ENCODE measurements at places on chromosomes 2 and 18. TPM values are rescaled to one million over a fixed set of nuclear protein-coding genes. Genes with fewer than 3 reads are reported as not detected.

Gene CSRNP3
- 3.7 TPM for polyA plus RNA-seq

Gene FNDC4
- 5.8 TPM for polyA plus RNA-seq

Gene CRYBA2
- polyA plus RNA-seq = 5.4 TPM

Gene ERMN
- not detected for polyA plus RNA-seq

Gene SOX11
- polyA plus RNA-seq = 1.6 TPM

Gene WNT6
- not detected for polyA plus RNA-seq

Gene ASTL
- not detected for polyA plus RNA-seq

Gene EPAS1
- 22.7 TPM for polyA plus RNA-seq

Gene PSTPIP2
- 13.3 TPM for polyA plus RNA-seq

DNA sequence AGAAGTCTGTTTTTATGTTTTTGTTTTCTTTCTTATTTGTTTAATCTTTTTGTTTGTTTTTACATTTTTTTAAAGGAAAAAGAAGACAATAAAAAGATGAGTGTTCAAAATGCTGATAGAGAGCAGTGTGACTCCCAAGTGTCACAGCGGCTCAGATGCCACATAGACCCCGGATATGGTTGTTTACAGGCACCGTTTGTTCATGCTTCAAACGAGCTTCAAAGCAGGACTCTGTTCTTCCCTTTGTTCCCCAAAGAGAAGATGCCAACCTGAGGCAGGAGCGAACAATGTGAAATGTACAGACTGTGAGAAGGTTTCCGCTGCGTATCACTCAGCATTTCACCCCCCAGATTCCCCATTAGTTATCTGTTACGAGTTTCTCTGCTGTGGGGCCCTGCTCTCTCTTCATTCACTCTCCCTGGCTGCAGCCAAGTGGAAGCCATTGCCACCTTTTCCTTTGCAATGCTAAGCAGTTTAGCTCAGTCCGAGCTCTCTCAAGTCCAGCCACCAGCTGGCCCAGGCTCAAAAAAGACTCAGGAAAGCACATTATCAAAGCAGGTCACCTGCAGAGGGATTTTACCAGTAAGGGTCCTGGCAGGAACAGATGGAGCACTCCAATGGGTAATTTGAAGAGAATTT lies 36.4 kb upstream of the PHLPP1 start:
- no peaks in the 10 kb centered on the region for H3K4me1 ChIP-seq
- no peaks in the 10 kb centered on the region for H3K36me3 ChIP-seq
- H3K27ac ChIP-seq = no peak overlapping the region
- H3K27me3 ChIP-seq = no peaks in the 10 kb centered on the region
- no peak for DNase-seq

GRCh38 chr2:54549917-54550518 lies 93.9 kb downstream of the SPTBN1 start:
- H3K36me3 ChIP-seq = no peaks in the 10 kb centered on the region
- H3K4me1 ChIP-seq = peaks cover 21% of the 10 kb centered on the region
- H3K4me3 ChIP-seq = no peak overlapping the region
- H3K27ac ChIP-seq = peak overlapping the region; percentile 58
- peak; percentile 91 for DNase-seq
- no peaks in the 10 kb centered on the region for H3K27me3 ChIP-seq

- no peak overlapping the region for H3K4me3 ChIP-seq
- no peak for DNase-seq
- no peaks in the 10 kb centered on the region for H3K27me3 ChIP-seq
- H3K27ac ChIP-seq = no peak overlapping the region
These were observed 29.4 kb downstream of the KANSL3 start for GRCh38 chr2:96608469-96609455.

- no peaks in the 10 kb centered on the region for H3K27me3 ChIP-seq
- no peaks in the 10 kb centered on the region for H3K4me1 ChIP-seq
- no peak overlapping the region for H3K27ac ChIP-seq
- no peak for DNase-seq
These were observed 88.8 kb downstream of the EPAS1 start for GRCh38 chr2:46385786-46386577.

GRCh38 chr2:232318169-232318855 lies 60.2 kb upstream of the ALPP start:
- no peaks in the 10 kb centered on the region for H3K27me3 ChIP-seq
- H3K4me1 ChIP-seq = peaks cover 10% of the 10 kb centered on the region
- no peak overlapping the region for H3K27ac ChIP-seq
- no peak overlapping the region for H3K4me3 ChIP-seq

- no peaks in the 10 kb centered on the region for H3K27me3 ChIP-seq
- H3K4me3 ChIP-seq = no peak overlapping the region
- no peak overlapping the region for H3K27ac ChIP-seq
- H3K36me3 ChIP-seq = no peaks in the 10 kb centered on the region
- H3K4me1 ChIP-seq = no peaks in the 10 kb centered on the region
These were observed 415.8 kb upstream of the ZEB2 start for GRCh38 chr2:144935736-144936135.

DNA sequence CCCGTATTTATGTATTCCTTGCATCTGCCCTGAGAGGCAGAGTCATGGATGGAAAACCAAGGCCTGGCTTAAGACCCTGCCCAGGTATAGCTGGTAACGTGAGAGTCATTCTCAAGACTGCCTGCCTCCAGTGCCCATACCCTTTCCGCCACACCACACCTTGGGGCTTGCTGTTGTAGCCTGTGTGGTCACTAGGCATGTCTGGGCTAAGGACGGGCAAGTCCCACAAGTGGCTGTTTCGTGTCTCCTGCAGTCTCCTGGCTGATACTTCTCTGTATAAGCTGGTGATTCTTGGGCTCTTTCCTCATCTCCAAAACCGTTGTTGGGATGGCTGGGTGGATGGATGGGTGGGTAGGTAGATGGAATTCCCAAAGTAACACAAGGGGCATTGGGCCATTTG lies 269.8 kb downstream of the KLHL29 start:
- no peak overlapping the region for H3K4me3 ChIP-seq
- no peaks in the 10 kb centered on the region for H3K36me3 ChIP-seq
- peaks cover 5% of the 10 kb centered on the region for H3K4me1 ChIP-seq
- DNase-seq = no peak

GRCh38 chr18:76882146-76882545 lies 59.8 kb downstream of the ZNF236 start:
- H3K27me3 ChIP-seq = no peaks in the 10 kb centered on the region
- peaks cover 5% of the 10 kb centered on the region for H3K36me3 ChIP-seq
- no peak for DNase-seq
- no peaks in the 10 kb centered on the region for H3K4me1 ChIP-seq

GRCh38 chr2:31203916-31204315 lies 13.4 kb downstream of the CAPN14 start:
- H3K27me3 ChIP-seq = peaks cover 2% of the 10 kb centered on the region
- no peaks in the 10 kb centered on the region for H3K36me3 ChIP-seq
- DNase-seq = no peak
- H3K4me1 ChIP-seq = no peaks in the 10 kb centered on the region

DNA sequence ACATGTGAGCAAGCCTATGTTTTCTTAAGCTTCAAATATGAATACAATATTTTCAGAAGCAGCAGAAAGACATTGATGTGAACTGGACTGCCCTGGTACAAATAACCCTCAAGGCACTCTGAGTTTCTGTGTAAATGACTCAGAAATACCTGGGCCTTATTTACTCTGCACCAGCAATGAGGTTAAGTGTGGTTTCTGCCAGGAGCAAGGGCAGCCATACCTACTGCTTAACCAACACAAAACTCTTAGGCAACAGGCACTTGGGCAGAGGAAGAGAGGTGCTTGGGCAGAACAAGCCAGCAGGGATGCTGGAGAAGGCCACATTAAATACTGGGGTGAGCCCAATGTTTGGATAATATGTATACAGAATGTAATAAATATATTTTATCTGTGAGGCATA lies 29.4 kb upstream of the ARL5A start:
- H3K27ac ChIP-seq = no peak overlapping the region
- no peaks in the 10 kb centered on the region for H3K27me3 ChIP-seq
- no peaks in the 10 kb centered on the region for H3K4me1 ChIP-seq
- no peak for DNase-seq
- H3K4me3 ChIP-seq = no peak overlapping the region

GRCh38 chr2:120798567-120799247 lies 63.0 kb downstream of the GLI2 start:
- DNase-seq = no peak
- peaks cover 9% of the 10 kb centered on the region for H3K27me3 ChIP-seq
- no peak overlapping the region for H3K4me3 ChIP-seq
- H3K4me1 ChIP-seq = no peaks in the 10 kb centered on the region
- H3K36me3 ChIP-seq = no peaks in the 10 kb centered on the region

DNA sequence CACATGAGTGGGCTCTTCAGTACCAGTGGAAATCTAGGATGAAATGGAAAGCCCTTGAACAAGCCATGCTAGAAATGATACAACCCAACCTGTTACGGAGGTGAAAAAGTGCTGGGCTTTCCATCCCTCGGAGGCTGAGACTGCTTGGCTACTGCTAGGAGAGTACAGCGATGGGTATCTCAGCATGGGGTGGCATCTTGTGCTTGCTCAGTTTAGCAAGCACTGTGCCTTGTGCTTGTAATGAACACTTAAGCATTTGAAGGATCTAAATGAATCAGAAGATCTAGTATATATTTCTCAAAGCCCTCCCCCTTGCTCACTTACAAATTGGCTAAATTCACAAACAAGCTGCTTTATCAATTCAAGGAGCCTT lies 44.3 kb upstream of the EHBP1 start:
- no peak overlapping the region for H3K27ac ChIP-seq
- H3K27me3 ChIP-seq = no peaks in the 10 kb centered on the region
- DNase-seq = no peak
- no peaks in the 10 kb centered on the region for H3K36me3 ChIP-seq
- H3K4me3 ChIP-seq = no peak overlapping the region
